ENCODE measurements at places on chromosomes 16 and 17. TPM values are rescaled to one million over a fixed set of nuclear protein-coding genes. Genes with fewer than 3 reads are reported as not detected.

GRCh38 chr16:86270696-86271095, 239.6 kb upstream of the FOXF1 start:
- DNase-seq = no peak
- H3K27ac ChIP-seq = no peak overlapping the region
- H3K4me1 ChIP-seq = no peaks in the 10 kb centered on the region
- no peaks in the 10 kb centered on the region for H3K36me3 ChIP-seq

- H3K4me3 ChIP-seq = no peak overlapping the region
- no peak overlapping the region for H3K27ac ChIP-seq
- DNase-seq = no peak
- H3K36me3 ChIP-seq = peaks cover 19% of the 10 kb centered on the region
Observed at GRCh38 chr17:207775-208174, 26.3 kb upstream of the DOC2B start.

DNA sequence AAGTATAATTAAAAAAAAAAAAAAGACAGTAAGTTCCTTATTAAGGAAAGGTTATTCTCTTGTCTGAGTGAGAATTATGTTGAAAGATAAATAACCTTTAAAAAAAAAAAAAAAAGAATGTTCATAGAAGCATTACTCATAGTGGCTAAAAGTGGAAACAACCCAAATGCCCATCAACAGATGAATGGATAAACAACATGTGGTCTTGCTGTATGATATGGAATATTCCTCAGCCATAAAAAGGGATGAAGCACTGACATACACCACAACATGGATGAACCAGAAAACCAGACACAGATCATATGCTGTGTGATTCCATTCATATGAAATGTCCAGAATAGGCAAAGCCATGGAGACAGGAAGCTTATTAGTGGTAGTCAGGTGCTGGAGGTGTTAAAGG, 9.2 kb upstream of the CCNF start:
- DNase-seq = no peak
- peaks cover 9% of the 10 kb centered on the region for H3K27me3 ChIP-seq
- no peak overlapping the region for H3K27ac ChIP-seq
- H3K4me3 ChIP-seq = no peak overlapping the region
- H3K36me3 ChIP-seq = no peaks in the 10 kb centered on the region

- H3K27me3 ChIP-seq = no peaks in the 10 kb centered on the region
Observed at GRCh38 chr17:27974531-27975145, 67.8 kb upstream of the NLK start.

GRCh38 chr17:81021531-81022343, 13.2 kb upstream of the BAIAP2 start:
- peaks cover 11% of the 10 kb centered on the region for H3K27me3 ChIP-seq
- H3K4me1 ChIP-seq = peaks cover 27% of the 10 kb centered on the region
- no peak overlapping the region for H3K4me3 ChIP-seq
- no peak for DNase-seq

Gene KCNH6
- total RNA-seq = not detected
